ENCODE measurements at places on chromosomes 3 and 15. TPM values are rescaled to one million over a fixed set of nuclear protein-coding genes. Genes with fewer than 3 reads are reported as not detected.

- DNase-seq, result no peak
Observed at GRCh38 chr3:159904455-159904854, 84.2 kb upstream of the IL12A start.

DNA sequence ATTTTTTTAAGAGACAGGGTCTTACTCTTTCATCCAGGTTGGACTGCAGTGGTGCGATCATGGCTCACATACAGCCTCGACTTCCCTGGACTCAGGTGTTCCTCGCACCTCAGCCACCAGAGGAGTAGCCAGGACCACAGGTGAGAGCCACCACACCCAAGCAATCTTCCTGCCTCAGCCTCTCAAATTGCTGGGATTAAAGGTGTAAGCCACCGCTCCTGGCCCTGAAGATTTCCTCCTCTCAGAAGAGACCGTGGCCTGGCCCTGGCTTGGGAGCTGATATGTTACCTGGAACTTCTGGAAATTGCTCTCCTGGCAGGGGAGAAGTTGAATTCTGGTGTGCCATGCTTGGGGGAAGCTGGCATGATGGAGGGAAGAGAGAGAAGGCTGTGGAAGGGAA is 36.2 kb downstream of the PPCDC start:
- DNase-seq, result no peak

DNA sequence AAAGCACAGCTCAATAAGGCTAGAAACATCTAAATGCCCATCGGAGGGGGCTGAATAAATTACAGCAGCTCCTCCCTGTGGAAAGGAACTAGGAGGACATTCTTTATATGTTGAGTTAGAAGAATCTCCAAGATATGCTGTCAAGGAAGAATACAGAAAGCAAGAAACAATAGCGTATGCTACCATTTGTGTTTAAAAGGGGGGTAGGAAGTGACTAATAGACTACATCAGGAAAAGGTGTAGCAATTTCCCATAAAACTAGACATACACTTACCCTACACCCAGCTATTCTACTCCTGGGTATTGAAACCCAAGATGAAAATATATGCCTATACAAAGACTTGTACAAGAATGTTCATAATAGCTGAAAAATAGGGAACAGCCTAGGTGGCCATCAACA is 21.6 kb downstream of the SEC61A1 start:
- DNase-seq, result no peak

GRCh38 chr3:155154255-155154654 is 74.1 kb downstream of the MME start:
- DNase-seq, result no peak

DNA sequence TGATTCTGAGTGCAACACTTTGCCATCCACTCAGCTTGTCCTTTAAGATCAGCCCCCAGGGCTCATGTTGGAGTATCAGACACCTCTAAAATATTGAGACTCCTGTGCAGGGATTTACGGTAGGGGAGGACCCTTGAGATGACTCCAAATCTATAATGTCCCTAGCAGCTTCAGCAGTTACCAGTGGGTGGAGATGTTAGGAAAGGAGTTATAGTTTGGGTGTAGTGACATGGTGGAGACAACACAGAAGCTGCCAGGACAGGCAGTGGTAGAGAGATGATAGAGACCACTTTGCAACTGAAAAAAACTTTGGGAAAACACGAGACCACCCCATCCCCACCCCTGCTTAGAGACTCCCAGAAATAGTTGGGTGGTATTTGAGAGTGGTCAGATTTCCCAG is 43.3 kb upstream of the GSK3B start:
- no peak for DNase-seq

GRCh38 chr3:177932750-177933660 is 603.2 kb upstream of the KCNMB2 start:
- DNase-seq, result no peak

ITPKA gene
- 1.4 TPM for total RNA-seq

GRCh38 chr3:66139415-66139814 is 81.4 kb upstream of the SLC25A26 start:
- DNase-seq, result no peak

DNA sequence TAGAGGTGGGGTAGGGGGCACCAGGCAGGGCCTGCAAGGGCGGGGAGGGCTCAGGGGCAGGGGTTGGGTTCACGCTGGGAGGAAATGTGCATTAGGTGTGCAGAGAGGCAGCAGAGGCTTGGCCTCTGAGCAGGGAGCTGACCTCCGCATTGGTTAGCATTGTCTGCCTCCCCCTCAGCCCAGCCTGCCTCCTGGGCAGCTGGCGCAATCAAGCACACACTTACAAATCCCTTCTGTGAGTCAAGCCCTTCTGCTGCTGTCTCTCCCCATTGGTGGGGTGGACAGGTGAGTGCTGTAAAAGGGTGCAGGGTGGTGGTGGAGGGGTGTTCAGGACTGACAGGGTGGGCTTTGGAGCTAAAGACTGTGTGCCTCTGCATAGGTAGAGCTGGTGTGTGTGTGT is 9.3 kb downstream of the LOXL1 start:
- DNase-seq, result no peak

SMCO1 gene
- total RNA-seq, result not detected

CCR3 gene
- total RNA-seq, result not detected

GRCh38 chr3:55158345-55158744 is 230.5 kb upstream of the LRTM1 start:
- no peak for DNase-seq

STRA6 gene
- 1.4 TPM for total RNA-seq

DNA sequence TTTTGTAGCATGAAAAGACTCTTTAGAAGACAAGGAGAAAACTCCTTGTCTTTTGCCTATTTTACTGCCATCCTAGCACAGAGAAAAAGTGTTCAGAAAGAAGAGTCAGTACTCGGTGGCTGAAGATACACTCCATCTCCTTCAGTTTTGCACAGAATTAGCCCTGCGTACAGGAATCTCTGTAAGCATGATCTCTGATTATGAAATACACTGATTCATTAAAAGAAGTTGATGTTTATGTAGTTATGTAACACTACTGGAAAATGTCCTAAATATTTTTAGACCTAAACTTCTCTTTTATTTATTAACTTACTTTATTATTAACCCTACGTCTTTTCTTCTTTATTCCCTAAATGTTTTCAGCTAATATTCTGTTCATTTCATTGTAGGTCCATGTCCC is 138.4 kb downstream of the LEKR1 start:
- DNase-seq, result no peak

DNA sequence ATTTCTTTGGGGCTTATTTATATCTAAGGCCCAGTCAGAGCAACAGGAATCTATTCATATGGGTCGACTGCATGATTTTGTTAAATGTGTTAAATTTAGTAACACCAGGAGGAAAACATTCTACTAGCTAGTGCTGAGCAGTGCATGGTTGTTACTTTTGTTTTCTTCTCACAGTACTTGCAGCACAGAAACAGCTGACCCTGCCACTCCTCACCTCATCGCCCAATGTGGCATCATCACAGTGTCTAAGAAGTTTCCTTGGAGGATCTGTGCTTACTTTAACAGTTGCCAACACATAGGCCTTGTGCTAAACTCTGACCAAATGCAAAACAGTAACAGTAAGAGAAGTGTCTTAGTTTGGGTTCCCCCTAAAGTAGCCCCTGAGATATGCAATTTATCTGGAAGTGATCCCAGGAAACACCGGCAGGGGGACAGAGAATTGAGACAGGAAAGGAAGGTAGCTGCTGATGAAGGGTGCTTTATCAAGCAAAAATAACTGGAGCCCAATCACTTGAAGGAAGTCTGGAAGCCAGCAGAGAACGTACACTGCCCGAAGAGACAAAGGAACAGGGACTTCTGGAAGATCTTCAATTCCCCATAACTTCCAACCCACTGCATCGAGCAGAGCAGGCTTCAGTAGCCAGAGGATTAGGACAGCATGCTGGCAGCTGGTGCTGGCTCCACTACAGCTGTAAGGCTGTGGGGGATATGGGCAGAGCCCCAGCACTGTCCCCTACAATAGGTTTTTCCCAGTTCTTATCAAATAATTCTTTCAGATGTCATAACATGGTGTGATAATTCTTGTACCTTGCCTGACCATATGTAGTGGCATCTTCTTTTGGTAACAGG is 36.0 kb upstream of the ULK4 start:
- no peak for DNase-seq

DNA sequence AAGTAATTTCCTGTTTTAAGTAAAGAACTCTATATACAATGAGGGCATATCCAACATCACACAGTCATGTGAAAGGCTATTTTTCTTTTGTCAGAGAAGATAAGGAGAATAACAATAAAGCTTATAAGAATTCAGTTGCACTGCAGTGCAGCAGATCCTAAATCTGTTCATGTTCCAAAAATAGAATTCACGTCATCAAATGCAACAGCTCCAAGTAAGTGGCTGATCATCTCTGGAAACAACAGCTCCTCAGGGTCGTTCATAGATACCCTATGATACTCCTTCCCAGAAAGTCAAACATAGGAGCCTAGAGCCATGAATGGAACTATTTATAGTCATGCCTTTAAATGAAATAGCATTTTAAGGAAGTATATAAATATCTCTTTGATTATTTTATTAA is 100.2 kb downstream of the FMN1 start:
- DNase-seq, result no peak

GRCh38 chr15:44956388-44956787 is at the start of gene TERB2:
TERB2 (plus strand) TSS chr15:44956687; CDS start chr15:44956719, 32 bp downstream.
- no peak for DNase-seq

GABRR3 gene
- total RNA-seq, result not detected

- DNase-seq, result no peak
Observed at GRCh38 chr3:42493798-42494151, 8.7 kb upstream of the VIPR1 start.

TNIK gene
- 0.07 TPM for total RNA-seq

DNA sequence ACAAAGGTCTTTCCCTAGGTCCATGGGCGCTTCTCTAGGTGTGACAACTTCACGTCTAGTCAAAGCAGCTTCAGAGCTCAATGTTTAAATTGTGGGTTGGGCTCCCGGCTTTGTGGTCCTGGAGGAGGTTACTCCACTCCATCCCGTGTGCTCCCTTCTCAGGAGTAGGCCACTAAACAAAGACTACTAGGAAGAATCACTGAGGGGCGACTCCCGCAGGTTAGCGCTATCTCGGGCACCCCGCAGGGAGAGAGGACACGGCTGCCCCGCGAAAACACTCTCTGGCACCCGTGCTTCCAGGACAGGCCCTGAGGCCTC is 500 bp downstream of the PARP6 start:
- peak; percentile 32 for DNase-seq

DNA sequence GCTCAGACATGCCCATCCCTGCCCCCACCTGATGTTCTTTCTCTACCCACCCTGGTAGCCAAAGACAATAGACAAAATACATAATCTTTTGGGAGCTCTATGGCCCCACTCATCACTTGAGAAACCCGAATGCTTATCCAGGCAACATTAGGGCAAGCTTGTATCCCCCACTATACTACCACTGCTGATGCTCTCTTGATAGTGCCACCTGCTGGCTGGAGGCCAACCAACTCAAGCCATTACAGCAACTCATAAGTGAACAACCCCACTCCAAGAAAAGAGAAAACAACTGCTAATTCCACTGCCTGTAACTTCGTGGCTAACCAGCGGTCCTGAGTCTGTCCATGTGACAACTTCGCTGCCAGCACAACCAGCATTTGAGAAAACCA is 342.5 kb upstream of the TGFBR2 start:
- no peak for DNase-seq

SGO1 gene
- 10.6 TPM for total RNA-seq
